ENCODE measurements at places on chromosomes 11 and 22.

DNA sequence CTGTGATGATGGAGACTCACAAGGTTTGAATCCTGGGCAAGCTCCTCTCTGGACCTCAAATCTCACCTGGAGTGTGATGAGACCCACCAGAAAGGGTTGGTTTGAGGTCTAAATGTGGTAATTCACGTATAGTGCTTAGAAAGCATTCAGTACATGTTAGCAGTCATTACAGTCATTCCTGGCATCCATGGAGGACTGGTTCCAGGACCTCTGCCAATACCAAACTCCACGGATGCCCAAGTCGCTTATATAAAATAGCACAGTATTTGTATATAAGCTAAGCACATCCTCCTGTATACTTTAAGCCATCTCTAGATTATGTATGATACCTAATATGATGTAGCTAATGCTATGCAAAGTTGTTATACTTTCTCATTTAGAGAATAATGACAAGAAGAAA lies 67.6 kb upstream of the CYP2D6 start:
- DNase-seq: no peak
- H3K27me3 ChIP-seq: no peaks in the 10 kb centered on the region
- no peaks in the 10 kb centered on the region for H3K36me3 ChIP-seq
- no peak overlapping the region for H3K27ac ChIP-seq
- H3K4me1 ChIP-seq: no peaks in the 10 kb centered on the region

GRCh38 chr11:59520741-59521140 lies 9.4 kb downstream of the OR4D9 start:
- DNase-seq: no peak
- no peak overlapping the region for H3K27ac ChIP-seq
- no peak overlapping the region for H3K4me3 ChIP-seq
- no peaks in the 10 kb centered on the region for H3K36me3 ChIP-seq
- no peaks in the 10 kb centered on the region for H3K4me1 ChIP-seq
- H3K27me3 ChIP-seq: peaks cover 7% of the 10 kb centered on the region

DNA sequence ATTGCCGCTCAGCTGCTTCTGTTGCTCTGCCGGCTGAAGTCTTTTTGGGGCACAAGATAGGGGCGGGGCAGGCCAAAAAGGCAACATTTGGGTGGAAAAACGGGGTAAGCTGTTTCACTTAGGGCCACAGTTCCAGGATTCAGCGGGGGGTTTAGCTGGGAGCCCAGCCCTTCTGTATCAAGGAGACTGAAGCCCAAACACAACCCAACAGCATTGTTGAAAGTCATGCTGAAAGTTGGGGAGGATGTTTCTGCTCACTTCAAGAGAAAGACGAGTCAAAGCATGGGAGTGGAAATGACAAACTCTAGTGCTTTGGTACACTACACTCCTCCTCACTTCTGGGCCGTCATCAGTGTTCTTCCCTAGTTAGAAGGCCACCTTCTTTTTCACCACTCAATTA lies 56.1 kb upstream of the GNAZ start:
- H3K27me3 ChIP-seq: no peaks in the 10 kb centered on the region
- H3K4me1 ChIP-seq: no peaks in the 10 kb centered on the region
- no peak overlapping the region for H3K27ac ChIP-seq
- H3K36me3 ChIP-seq: no peaks in the 10 kb centered on the region
- no peak overlapping the region for H3K4me3 ChIP-seq

- peak overlapping the region; percentile 45 for H3K27ac ChIP-seq
- H3K4me3 ChIP-seq: peak overlapping the region; percentile 36
- peak; percentile 71 for DNase-seq
- no peaks in the 10 kb centered on the region for H3K36me3 ChIP-seq
Measured at GRCh38 chr11:66328302-66329144, 7.7 kb downstream of the RIN1 start.

DNA sequence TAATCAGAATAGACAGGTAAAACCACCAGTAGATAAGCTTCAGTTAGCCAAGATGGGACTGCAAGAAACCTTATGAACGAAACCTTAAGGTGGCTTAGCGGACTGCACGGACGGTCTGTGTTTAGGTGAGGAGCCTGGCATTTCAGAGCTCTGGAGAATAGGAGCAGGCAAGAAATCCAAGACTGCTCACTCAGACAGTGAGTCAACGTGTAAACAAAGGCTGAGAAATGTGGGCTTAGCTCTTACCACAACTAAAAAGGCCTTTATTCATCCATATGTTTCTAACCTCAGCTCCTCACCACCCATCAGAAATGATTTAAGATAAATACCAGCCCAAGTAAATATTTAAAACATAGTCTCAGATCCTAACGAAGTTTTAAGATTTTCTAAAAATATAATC lies 657.7 kb downstream of the OPCML start:
- no peak overlapping the region for H3K4me3 ChIP-seq
- no peak overlapping the region for H3K27ac ChIP-seq
- no peaks in the 10 kb centered on the region for H3K4me1 ChIP-seq
- H3K27me3 ChIP-seq: no peaks in the 10 kb centered on the region
- DNase-seq: no peak
- H3K36me3 ChIP-seq: no peaks in the 10 kb centered on the region

DNA sequence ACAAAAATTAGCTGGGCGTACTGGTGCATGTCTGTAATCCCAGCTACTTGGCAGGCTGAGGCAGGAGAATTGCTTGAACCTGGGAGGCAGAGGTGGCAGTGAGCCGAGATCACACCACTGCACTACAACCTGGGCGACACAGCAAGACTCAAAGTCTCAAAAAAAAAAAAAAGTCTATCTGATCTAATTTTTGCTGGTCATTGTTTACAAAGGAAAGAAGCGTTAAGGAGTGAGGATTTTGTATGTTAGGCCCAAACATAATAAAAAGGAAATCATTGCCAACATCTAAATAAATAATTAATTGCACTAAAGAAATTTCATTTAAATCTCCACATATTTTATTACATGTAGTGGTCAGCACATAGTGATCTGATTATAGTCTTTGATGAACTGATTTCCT lies 2.9 kb downstream of the RBX1 start:
- H3K27me3 ChIP-seq: no peaks in the 10 kb centered on the region
- H3K4me3 ChIP-seq: no peak overlapping the region
- peaks cover 19% of the 10 kb centered on the region for H3K4me1 ChIP-seq
- peaks cover 3% of the 10 kb centered on the region for H3K36me3 ChIP-seq
- no peak overlapping the region for H3K27ac ChIP-seq

DNA sequence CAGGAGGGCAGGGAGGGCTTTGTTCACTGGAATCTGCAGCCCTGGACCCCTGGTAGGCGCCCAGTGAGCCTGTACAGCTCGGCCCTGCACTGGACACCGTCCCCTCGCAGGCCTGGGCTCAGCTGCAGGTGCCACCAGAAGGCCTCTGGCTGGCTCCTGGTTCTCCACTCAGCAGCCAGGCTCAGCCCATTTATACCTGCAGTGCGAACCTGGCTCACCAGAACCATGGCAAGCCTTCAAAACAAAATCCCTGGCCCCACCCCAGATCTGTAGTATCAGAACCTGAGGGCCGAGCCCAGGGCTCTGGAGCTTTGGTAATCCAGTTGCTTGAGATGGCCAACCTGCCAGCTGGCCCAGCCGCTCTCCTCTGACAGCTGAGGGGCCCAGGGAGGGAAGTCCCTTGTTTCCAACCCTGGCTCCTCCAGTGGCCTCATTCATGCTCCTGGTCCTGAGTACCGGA lies 870 bp upstream of the FREY1 start:
- no peaks in the 10 kb centered on the region for H3K4me1 ChIP-seq
- H3K36me3 ChIP-seq: peaks cover under 1% of the 10 kb centered on the region
- no peak overlapping the region for H3K27ac ChIP-seq
- no peak for DNase-seq
- H3K27me3 ChIP-seq: no peaks in the 10 kb centered on the region

DNA sequence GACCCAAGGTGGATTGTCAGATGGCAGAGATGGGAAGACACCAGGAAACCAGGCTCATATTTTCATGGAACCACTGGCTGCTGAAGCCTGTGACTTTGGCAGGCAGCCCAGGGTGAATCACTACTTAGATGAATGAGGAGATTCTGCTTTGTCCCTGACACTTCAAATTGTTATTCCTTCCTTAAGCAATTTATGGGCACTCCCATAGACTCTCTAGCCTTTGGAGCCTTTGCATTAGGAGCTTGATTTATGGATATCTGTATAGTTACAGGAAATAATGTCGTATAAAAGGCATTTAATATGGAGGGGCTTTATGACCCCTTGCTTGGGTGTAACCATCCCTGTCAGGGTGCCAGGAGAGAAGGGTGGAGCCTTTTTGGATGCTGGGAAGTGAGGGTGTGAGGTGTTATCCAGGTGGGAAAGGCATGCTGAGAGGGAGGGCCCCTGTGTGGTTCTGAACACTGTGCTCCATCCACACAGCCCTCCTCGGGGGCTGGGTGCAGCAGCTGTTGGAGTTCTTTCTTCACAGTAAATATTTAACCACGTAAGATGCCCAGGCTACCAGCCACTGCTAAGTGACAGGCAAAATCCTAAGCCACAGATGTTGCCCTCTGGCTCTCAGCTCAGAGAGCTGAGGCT lies 35.3 kb downstream of the IL18 start:
- no peak overlapping the region for H3K27ac ChIP-seq
- no peaks in the 10 kb centered on the region for H3K27me3 ChIP-seq
- no peaks in the 10 kb centered on the region for H3K36me3 ChIP-seq

DNA sequence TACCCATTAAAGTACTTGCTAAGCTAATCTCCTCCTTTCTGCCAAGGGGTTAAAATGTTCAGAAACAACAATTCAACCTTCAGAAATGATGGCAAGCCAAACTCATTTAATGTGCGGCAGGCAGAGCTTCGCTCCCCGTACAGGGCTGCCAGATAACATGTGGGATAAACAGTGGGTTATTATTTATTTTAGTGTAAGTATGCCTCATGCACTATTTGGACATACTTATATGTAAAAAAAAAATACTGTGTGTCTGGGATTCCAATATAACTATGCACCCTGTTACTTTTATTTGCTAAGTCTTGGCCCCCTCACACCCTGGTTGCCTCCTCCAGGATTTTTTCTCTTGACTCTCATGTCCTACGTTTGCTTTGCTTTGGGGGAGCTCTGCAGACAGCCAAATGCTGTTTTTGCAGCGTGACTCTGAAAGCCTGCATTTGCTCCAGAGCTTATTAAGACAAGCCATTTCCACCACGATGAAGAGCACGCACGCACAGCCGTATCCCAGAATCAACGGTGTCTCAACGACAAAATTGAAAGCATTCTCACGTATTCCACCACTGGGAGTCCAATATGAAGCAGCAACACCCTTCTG lies 86.5 kb upstream of the SHANK2 start:
- H3K4me3 ChIP-seq: no peak overlapping the region
- H3K4me1 ChIP-seq: peaks cover 18% of the 10 kb centered on the region
- no peaks in the 10 kb centered on the region for H3K36me3 ChIP-seq
- peaks cover 13% of the 10 kb centered on the region for H3K27me3 ChIP-seq
- DNase-seq: no peak

DNA sequence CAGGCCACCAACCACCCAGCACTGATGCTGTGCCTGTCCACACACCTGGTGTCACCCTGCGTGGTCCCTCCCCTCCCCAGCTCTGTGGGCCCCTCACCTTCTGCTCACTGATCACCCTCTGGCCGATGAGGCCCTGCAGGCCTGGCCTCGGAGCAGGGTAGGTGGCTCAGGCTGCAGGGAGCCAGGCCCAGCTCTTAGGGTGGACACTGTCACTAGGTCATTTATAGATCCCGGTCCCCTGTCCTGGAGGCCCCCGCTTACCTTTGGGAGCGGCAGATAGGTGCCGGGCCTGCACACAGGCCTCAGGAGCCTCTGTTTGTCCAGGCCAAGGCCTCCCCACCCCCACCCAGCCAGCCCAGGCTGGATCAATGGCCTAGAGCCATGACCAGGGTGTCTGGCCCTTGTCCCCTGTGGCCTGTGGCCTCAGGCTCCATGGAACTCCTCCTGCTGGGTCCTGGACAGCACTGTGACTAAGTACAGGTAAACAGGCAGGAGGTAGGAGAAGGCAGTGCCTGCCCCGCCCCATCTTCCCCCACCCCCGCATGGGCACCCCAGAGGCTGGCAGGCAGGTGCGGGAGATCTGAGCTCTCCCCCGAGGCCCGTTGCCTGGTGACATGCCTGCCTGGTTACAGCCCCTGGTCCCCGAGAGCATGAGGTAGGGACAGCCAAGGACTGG lies at the start of gene TMPRSS6:
TMPRSS6 (minus strand) TSS at position 472 of the 676 bp plus-strand sequence. CDS start 6,296 bp downstream, outside the sequence.
- H3K27me3 ChIP-seq: peaks cover 1% of the 10 kb centered on the region
- peaks cover 79% of the 10 kb centered on the region for H3K4me1 ChIP-seq
- peak within 1 kb of the TSS; percentile 86 for H3K27ac ChIP-seq
- H3K4me3 ChIP-seq: peak within 1 kb of the TSS; percentile 37

- DNase-seq: no peak
- peaks cover 74% of the 10 kb centered on the region for H3K4me1 ChIP-seq
- H3K36me3 ChIP-seq: peaks cover 13% of the 10 kb centered on the region
- peak overlapping the region; percentile 70 for H3K27ac ChIP-seq
Measured at GRCh38 chr22:37639771-37640590, 512 bp downstream of the SH3BP1 start.

GRCh38 chr11:106745941-106746340 lies 272.3 kb downstream of the GUCY1A2 start:
- no peak overlapping the region for H3K27ac ChIP-seq
- no peak overlapping the region for H3K4me3 ChIP-seq
- H3K36me3 ChIP-seq: no peaks in the 10 kb centered on the region

GRCh38 chr22:47593291-47593690 lies 830.8 kb downstream of the TBC1D22A start:
- H3K4me3 ChIP-seq: no peak overlapping the region
- H3K27ac ChIP-seq: no peak overlapping the region
- H3K36me3 ChIP-seq: no peaks in the 10 kb centered on the region
- DNase-seq: no peak

DNA sequence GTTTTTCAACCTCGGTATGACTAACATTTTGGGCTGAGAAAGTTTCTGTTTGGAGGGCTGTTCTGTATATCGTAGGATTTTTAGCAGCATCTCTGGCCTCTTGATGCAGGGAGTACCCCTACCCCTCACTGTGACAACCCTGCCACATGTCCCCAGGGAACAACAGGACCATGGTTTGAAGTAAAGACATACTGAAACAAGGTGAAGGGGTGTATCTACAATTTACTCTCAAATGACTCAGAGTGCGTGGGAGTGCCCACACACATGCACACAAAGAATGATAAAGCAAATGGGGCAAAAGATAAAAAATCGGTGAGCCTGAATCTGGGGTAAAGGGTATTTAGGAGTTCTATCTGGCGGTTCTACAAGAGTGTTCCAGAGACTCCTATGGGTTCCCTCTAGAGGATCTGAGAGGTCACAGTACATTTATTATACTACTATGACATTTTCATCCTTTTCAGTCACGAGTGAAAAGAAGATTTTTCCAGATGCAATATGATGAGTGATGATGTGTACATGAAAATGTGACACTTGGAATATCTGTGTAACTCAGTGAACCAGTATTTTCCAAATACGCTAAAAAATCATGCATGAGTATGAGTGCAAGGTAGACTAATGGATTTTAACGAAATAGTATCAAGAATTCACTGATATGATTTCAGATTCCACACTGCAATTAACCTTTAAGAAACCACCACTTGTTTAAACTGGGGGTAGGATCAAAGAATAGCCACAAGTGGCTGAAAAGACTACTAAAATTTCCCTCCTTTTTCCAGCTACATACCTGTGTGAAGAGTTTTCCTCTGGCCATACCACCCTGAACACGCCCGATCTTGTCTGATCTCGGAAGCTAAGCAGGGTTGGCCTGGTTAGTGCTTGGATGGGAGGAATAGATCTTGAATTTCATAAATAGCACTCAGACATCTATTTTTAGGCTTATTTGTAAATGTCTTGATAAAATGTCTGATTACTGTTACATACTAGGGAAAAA lies 56.3 kb upstream of the YPEL1 start:
- H3K27ac ChIP-seq: no peak overlapping the region
- no peaks in the 10 kb centered on the region for H3K27me3 ChIP-seq
- H3K4me1 ChIP-seq: no peaks in the 10 kb centered on the region
- no peak overlapping the region for H3K4me3 ChIP-seq

- no peak for DNase-seq
- H3K36me3 ChIP-seq: no peaks in the 10 kb centered on the region
- H3K4me1 ChIP-seq: no peaks in the 10 kb centered on the region
- H3K27me3 ChIP-seq: no peaks in the 10 kb centered on the region
Measured at GRCh38 chr11:40160418-40160817, 1299.0 kb downstream of the LRRC4C start.
